Stimulated activated CD8-positive, alpha-beta memory T cell treated with anti-CD3 and anti-CD28 coated beads, Interleukin-4, amount 100 ng/mL, for 1 hour (primary cell): ENCODE measurements at places on chromosomes 4 and X.
A peak's percentile ranks its signal among the peaks of the same experiment; 100 is the strongest.

DNA sequence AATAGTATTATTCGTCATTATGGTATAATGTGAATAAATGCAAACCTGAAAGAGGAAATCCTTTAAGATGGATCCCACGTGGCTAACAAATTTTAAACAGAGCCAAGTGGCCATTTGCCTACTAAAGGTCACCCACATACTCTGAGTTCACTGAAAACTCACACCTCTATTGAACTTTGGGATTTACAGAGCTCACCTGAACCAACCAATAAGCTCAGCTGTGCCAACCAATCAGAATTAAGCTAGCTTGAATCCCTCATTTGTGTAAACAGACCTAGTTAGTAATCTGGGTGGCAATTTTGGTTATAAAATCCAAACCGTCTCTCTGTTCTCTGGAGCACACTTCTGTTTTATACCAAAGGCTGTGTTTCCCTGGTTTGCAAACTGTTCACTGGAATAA, 5.4 kb upstream of the NUDT9 start:
- DNase-seq: no peak

- DNase-seq: no peak
Observed at GRCh38 chrX:31702222-31702621, 630.4 kb upstream of the FTHL17 start.

GRCh38 chr4:75376543-75376942, 137.7 kb downstream of the RCHY1 start:
- DNase-seq: no peak

DNA sequence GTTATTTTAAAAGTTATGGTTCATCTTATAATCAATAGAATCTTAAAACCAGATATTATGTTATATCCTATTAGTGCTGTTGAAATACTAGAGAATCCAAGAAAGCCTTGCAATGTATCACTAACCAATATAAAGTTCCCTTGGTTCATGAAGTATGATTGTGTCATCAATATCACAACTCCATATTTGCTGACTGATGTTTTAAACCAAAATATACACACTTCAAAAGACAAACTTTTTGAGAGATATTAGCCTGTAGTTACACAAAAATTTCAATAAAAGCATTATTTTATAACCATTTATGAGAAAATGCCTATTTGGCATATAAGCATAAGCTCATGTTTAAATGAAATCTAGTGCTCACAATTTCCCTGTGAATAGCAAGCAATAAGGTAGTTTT, 198.6 kb downstream of the CENPC start:
- DNase-seq: no peak

DNA sequence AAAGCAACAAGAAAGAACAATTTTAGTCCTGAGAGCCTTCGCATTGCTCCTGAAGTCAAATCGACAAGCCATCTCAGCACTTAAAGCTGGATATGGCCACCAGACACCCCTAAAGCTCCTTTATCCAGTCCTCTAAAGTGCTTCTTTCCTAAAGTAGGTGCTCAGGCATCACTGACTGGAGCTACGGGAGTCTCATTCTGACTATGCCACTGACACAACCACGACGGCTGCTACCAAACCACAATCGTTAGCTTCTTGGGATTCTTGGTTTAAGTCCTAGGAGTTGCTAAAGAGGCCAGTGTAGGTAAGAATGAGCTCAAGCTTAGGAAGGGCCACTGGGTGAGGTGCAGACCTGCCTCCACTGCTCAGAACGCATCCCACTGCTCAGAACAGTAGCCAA, 1.0 kb downstream of the SLC10A6 start:
- no peak for DNase-seq

GRCh38 chr4:70559211-70559830, 32.7 kb upstream of the AMBN start:
- peak; percentile 5 for DNase-seq

GRCh38 chr4:25310066-25310802, 2.3 kb upstream of the ZCCHC4 start:
- no peak for DNase-seq

GRCh38 chr4:26141911-26142638, 178.7 kb upstream of the RBPJ start:
- DNase-seq: no peak

DNA sequence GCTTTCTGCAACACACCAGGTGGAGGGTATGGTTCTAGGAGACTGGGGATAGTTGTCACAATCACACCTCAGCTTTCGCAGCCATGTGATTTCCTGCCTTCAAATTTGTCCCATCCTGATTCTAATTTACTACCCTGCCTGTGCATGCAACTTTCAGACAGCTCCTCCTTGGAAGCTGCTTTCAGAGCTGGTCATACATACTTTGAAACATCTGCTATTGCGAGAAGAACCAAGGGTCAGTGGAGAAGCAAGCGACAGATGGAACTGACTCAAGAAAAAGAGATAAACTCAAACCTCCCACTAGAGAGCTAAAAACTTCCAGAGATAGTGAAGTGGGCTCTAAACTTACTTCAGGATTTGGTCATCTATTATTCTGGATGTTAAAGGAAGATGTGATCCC, 381.7 kb upstream of the FGF13 start:
- DNase-seq: no peak

DNA sequence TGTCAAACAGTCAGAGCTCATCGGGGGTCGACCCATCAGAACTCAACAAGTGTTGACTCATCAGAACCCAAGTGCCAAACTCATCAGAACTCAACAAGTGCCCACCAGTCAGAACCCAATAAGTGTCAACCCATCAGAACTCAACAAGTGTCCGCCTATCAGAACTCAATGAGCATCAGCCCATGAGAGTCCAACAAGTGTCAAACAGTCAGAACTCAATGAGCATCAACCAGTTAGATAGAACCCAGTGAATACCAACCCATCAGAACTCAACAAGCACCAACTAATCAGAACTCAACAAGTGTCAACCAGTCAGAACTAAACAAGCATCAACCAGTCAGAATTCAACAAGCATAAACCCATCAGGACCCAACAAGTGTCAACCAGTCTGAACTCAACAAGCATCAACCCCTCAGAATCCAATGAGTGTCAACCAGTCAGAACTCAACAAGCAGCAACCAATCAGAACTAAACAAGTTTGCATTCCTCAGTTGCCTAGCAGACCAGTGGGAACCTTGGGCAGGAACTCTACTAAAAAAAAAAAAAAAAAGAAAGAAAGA, 115.3 kb downstream of the PRKX start:
- DNase-seq: no peak
